Brain pericyte (primary cell): ENCODE measurements at places on chromosomes 2 and 18.

DNA sequence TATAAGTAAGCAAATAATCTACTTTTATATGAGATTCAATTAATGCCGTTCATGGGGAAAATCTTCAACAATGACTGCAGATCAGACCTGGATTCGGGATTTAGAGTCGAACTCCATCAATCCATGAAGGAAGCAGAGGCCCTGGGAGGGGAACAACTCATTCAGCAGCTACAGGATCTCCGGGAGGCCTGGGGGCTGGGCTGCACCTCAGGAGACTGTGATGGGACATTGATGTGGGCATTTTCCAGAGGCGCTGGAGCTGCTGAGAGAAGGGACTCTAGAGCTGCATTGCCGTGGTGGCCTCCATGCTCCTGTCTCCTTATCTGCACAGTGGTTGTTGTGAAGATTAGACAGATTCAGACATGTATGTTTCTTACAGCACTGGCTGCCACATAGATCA is 76.9 kb downstream of the MYT1L start:
- DNase-seq = no peak

DNA sequence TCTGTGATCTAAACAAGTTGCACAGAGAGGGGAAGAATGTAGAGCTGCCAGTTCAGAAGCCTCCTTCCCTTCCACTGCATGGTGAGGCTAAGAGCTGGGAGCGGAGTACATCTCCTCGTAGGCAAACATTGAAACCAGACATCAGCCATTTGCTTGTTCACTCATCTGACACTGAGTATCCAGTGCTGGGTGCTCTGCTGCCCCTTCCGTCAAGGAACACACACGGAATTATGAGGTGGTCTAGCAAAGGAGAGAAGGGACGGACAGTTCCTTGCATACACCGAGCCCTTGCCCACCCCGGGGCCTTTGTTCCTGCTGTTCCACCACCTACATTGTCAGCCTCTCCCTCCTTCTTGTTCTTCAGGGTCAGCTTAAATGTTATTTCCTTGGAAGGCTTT is 44.6 kb downstream of the SLC4A1AP start:
- DNase-seq = no peak

- DNase-seq = no peak
Observed at GRCh38 chr2:71779774-71780105, 326.4 kb downstream of the DYSF start.

- no peak for DNase-seq
Observed at GRCh38 chr18:73040247-73040646, 172.5 kb upstream of the NETO1 start.

DNA sequence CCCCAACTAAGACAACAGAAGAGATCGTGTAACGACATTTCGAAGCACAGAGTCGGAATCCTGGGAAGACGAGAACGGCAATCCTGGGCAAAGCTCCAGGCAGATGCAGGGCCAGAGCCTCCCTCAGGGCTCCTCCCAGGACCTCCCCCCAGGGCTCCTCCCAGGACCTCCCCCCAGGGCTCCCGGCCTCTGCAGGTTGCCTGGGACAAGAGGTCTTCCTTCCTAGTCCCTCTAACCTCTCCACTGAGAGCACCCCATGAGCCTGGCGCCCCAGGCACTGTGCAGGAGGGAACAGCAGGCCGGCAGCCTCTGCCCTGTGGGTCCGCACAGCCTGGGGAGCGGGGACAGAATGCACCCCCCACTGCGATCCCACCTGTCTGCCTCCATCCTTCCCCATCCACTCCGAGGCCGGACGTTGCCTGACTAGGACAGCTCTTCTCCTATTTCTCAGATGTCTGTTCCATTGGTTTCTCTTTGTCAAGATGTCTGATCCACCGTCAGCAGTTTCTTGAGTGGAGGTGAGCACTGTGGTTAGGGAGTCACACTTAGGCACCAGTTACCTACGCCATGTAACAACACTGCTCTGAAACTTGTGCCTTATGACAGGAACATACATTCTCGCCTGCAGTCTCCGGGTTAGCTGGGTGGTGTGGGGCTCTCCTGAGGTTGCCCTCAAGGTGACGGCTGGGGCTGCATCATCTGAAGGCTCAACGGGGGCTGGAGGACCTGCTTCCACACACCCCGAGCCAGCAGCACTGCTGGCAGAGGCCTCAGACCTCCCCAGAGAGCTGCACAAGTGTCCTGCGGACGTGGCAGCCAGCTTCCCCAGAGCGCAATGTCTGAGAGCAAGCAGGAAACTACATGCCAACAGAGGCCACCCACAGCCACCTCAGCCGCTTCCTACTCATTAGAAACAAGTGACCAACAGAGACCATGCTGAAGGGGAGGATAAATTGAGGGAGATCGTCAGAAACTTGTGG is 28.9 kb downstream of the ADI1 start:
- DNase-seq = no peak

DNA sequence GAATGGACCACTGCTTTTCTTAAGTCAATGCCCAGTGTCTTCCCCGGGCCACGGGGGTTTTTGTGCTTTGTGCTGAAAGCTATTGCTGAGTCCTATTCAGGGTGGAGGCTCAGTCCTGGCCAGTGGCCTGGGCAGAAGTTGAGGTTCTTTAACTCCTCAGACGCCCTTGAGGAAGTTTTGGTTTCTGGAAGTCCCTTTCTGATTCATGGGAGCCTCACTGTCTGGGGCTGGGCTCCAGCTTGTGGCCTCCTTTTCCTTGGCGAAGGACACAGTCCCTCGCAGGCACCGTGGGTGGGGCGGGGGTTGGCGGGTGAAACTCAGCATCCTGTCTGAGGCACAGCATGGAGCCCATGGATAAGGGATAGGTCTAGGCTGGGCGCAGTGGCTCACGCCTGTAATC is 465.2 kb upstream of the HS6ST1 start:
- no peak for DNase-seq

DNA sequence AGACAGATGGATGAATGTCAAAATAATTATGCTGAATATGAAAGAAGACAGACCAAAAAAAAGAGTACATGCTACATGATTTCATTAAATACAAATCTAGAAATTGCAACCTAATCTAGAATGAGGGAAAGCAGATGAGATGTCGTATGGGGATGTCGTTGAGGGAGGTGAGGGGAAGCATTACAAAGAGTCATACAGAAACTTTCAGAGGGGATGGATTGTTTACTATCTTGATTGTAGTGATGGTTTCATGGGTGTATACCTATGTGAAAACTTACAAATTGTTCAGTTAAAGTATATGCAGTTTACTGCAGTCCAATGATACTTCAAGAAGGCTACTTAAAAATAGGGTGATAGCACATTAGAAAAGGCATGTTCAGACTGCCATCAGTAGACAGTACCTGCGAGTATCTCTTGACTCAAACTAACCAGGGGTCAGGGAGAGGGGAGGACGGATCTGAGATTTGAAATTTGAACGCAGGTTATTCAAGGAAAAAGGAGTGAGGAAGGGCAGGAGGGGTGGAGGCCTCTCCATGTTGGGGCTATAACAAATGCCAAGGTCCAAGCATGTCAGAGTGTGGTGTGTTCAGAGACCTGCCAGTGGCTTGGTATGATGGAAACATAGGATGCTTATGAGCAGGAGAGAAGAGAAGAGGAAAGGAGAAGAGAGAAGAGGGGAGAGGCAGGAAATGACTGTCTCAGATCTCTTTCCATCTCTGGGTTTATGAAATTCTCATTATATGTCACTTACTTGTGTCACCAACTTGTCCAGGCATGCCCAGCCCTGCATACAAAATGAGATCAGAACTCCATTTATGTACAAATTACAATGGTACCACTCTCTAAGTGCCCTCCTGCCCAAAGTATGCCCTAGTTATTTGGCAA is 257.3 kb upstream of the CXCR4 start:
- DNase-seq = no peak

GRCh38 chr18:77522051-77522675 is 272.5 kb downstream of the GALR1 start:
- no peak for DNase-seq

GRCh38 chr2:77387324-77387723 is 134.9 kb downstream of the LRRTM4 start:
- DNase-seq = no peak

- DNase-seq = no peak
Observed at GRCh38 chr2:191347881-191348280, 102.7 kb downstream of the MYO1B start.

DNA sequence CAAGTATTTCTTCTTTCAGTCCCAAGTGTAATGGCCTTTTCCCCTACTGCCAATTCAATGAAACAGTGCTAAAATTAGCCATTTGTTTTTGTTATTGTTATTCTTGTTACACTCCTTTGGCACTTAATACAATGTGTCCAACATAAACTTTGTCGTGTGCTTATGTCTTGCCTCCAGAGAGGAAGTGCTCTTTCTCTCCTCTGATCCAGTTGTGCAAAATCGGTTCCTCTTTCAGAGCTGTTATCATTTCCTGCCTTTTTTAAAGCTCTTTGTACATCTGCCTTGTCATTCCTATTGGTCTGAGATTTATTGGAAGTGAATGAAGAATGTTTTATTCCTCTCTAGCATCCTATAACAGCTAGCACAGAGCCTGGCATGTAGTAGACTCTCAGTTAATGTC is 623.2 kb upstream of the ID2 start:
- DNase-seq = no peak

GRCh38 chr18:50193796-50194630 is 934 bp downstream of the MYO5B start:
- DNase-seq = no peak

DNA sequence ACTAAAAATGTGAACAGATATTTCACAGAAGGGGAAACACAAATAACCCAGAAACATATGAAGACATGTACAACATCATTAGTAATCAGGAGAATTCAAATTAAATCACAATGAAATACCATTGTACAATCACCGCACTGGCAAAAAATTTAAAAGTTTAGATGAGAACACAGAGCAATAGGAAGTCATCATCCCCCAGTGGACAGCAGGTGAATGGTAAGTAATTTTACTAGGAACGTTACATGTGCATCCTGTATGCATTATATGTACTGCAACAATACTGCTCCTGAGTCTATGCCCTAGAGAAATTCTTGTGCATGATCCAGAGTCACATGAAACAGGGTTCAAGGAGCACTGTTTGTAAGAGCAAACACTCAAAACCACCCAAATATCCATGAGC is 713.8 kb downstream of the NRXN1 start:
- DNase-seq = no peak

GRCh38 chr18:70674896-70675295 is 386.1 kb downstream of the SOCS6 start:
- no peak for DNase-seq

DNA sequence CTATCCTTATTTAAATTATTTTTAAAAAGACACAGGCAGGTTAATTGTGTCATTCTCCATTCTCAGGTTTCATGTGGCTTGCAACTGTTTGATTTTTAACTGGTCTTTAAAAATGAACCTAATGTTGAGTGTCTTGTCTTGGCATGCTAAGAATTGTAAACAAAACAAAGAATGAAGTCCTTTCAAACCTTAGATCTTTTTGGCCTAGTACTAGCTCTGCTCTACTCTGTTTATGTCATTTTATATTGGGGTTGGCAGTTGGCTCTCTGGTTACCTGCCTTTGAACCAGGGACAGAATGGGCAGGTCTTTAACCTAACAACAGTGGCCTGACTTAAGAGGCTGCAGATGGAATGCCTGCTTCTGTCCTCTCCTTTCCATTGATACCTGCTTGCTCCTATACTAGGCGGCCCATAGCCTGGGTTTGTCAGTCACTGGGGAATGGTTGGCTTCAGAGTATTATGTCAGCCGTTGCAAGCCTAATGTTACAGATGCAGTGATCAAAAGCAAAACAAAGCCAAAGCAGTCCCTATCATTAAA is 85.5 kb downstream of the MTA3 start:
- no peak for DNase-seq

- no peak for DNase-seq
Observed at GRCh38 chr2:220445429-220446105, 818.1 kb downstream of the SLC4A3 start.

GRCh38 chr2:61928826-61929461 is 23.5 kb downstream of the COMMD1 start:
- no peak for DNase-seq

GRCh38 chr2:29423061-29423666 is 307.9 kb downstream of the CLIP4 start:
- DNase-seq = no peak

DNA sequence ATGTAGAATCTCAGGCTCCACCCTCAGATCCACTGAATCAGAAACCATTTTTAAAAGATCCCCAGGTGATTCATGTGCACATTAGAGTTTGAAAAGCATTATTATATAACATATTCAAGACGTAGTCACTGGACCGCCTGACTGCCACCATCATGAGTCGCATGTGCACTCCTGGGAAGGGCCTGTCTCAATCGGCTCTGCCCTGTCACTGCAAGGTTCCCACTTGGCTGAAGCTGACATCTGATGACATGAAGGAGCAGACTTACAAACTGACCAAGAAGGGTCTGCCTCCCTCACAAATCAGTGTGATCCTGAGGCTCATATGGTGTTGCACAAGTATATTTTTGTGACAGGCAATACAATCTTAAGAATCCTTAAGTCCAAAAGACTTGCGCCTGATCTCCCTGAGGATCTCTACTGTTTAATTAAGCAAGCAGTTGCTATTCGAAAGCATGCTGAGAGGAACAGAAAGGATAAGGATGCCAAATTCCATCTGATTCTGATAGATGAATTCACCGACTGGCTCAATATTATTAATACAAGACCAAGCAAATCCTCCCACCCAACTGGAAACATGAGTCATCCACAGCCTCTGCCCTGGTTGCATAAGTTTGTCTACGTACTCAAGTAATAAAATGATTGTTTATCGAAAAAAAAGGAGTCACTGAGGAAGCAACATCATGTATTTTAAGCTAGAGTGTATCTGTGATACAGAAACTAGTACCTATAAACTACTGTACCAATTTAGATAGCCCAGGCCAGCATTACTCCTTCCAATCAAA is 26.2 kb downstream of the ATAD2B start:
- DNase-seq = peak; percentile 71

DNA sequence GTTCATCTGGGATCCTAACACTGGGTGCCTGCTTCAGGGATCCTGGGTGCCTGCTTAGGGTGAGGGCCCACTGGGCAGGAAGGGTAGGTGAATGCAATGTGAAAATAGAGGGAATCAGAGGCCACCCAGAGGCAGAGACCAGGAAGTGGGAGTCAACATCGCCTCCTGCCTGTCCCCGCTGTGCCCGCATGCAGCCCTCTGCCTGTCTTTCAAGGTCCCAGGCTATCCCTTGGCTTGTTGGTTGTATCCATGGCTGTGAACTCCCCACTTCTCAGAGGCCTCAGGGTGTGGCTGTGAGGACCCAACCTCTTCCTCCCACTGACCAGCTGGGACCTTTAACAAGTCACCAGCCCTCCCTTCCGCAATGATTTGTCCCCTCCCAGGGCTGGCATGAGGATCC is 26.5 kb downstream of the PSD4 start:
- DNase-seq = no peak
